ENCODE measurements at places on chromosomes 2 and 18.

DNA sequence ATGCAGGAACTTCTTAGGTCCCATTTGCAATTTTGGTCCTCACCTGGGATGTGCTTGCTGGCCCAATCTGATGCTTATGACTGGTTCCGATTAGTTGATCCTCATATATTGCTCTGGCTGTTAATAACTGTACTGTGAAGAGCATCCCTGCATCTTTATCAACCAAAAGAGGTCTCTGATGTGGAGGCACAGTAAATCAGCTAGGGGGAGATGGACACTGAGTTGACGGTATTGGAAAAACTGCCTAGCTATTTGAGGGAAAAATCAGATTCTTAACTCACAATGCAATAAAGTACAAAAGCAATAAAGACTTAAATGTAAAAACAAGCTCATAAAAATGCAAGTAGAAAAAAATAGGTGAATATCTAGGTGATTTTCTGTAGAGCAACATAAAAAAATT, 188.0 kb upstream of the TCF4 start:
- no peak for DNase-seq

GRCh38 chr18:13621886-13622619, 104.3 kb downstream of the FAM210A start:
- no peak for DNase-seq

- DNase-seq: no peak
These were observed 41.1 kb downstream of the PLEKHB2 start for GRCh38 chr2:131146231-131146630.

GRCh38 chr2:119649364-119649917, 29.6 kb upstream of the TMEM177 start:
- no peak for DNase-seq

DNA sequence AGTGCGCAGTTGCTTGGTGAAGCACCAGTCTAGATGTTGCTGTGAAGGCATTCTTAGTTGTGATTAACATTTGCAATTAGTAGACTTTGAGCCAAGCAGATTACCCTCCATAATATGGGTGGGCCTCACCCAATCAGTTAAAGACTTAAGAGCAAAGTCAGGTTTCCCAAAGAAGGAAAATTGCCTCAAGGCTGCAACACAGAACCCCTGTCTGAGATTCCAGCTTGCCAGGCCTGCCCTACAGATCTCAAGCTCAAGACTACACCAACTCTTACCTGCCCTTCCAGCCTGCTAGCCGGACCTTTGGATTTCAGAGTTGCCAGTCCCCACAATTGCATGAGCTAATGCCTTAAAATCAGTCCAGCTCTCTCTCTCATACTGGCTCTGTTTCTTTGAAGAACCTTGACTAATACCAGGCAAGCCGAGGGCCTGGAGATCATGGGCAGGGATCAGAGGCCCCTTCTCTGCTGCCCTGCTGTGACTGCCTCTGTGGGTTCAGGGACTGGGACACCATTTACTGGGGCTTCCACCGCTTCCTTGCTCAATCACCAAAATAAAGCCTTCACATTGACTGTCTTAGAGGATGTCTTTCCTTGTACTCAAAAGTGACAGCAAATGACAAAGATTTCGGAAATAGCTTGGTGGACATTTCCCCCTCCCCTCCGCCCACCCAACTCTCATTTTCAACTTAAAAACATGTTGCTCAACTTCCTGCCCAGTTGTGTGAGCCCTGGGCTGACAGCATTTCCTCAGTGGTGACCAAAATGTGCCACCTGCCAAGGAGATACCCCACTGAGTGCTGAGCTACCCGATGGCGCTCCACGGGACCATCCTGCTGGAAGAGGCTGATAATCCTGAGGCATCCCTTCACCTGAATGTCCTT, 86.7 kb downstream of the GALNT14 start:
- DNase-seq: no peak

DNA sequence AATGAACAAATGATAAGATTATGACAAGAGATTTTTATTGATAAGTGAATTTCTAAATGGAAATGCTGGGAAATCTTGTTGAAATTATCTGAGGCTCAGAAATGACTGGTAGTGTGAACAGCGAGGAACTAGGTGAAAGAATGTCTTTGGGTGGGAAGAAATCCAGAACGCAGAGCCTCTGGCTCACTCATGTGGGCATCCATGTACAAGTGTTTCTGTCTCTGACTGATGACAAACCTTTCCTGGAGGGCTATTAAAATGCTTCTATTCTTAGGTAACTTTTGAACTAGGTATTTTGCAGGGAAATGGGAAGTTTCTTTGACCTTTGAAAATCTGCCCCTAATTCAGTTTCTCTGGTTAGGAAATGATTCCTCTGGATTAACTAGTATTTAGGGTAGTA, 598.6 kb downstream of the SLC4A3 start:
- DNase-seq: no peak
